ENCODE measurements at places on chromosomes 13 and 19.

- no peak for DNase-seq
Measured at GRCh38 chr19:5585461-5586299, 17.9 kb upstream of the TINCR start.

DNA sequence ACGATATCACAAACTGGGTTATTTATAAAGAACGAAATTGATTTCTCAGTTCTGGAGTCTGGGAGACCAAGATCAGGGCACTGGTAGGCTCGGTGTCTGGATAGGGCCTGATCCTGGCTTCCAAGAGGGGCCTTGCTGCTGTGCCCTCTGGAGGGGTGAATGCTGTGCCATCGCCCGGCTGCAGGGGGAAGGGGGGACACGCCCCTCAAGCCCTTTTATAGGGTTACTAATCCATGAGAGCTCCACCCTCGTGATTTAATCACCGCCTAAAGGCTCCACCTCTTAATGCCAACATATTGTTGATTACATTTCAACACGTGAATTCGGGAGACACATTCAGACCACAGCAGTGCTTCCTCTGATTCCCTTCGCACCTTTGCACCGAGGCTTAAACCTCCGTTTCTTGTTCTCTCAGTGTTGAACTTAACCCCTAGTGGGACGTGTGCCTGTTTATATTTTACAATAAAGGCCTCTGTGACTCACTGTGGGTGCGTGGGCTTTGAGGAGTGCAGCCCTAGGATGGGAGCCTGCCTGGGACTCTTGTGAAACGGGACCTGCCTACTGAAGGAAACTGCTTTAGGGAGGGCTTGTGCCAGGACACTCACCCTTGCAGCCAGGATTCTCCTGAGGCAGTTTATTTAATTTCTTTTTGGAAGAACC, 52.4 kb upstream of the SPATA13 start:
- DNase-seq = no peak

DNA sequence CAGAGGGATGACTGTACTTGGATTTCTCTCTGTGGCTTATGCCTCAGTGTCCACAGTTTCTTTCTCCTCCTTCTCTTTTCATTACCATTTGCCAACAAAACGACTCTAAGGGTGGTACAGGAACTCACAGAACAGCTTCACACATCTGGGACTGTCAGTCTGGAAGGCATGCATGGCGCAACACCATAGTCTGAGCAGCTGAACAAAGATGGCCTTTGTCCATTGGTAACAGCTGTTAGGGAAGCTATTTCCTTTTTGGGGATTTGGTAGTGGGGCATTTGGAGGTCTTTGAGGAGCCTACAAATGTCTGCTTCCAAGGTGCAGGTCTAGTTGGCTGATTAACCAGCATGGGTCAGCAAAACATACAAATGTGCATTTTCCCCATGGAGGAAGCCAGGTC, 81.4 kb upstream of the PCDH8 start:
- DNase-seq = no peak

DNA sequence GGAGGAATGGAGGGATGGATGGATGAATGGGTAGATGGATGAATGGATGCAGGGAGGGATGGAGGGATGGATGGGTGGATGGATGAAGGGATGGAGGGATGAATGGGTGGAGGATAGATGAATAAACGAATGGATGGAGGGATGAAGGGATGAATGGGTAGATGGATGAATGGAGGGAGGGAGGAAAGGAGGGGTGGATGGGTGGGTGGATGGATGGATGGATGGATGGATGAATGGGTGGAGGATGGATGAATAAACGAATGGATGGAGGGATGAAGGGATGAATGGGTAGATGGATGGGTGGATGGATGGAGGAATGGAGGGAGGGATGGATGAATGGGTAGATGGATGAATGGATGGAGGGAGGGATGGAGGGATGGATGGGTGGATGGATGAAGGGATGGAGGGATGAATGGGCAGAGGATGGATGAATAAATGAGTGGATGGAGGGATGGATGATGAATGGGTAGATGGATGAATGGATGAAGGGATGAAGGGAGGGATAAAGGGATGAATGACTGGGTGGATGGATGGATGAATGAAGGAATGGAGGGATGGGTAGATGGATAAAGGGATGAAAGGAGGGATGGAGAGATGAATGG, 33.0 kb upstream of the TPM4 start:
- DNase-seq = no peak

- DNase-seq = no peak
Measured at GRCh38 chr13:41111454-41111853, 21.1 kb downstream of the KBTBD6 start.

DNA sequence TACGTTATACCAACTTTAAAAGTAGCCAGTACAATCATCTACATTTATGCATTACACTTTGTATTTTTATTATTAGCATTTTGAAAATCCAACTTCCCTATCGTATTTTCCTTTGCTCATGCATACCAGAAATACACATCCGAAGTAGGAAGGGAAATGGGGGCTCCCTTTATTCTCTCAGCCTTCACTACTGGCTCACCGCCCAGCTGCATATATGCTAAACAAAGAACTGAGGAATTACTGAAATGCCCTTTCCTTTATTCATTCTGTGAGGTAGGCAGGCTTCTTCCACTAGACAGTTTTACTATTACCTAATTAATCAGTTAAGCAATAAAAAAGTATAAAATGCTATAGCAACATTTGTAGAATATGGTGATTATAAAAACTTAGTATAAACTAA, 291.6 kb downstream of the KLF12 start:
- DNase-seq = no peak

GRCh38 chr13:106568299-106569003, 514 bp upstream of the ARGLU1 start:
- no peak for DNase-seq

DNA sequence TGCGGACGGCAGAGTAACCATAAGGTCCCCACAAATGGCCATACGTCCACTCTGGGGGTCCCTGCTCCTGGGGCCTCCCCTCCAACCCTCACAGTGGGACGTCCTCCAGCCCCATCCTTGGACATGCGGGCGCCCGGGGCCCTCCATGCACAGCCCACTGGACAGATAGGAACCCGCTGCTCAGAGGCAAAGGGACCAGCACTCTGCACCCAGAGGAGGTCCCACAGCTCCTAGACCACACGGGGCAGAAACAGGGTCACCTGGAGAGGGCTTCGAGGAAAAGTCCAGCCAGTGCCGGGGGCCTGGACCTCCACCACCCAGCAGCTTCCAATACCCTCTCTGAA, 11.1 kb downstream of the REXO1 start:
- DNase-seq = no peak

- DNase-seq = no peak
Measured at GRCh38 chr19:35736913-35737886, 5.1 kb downstream of the IGFLR1 start.
